ENCODE measurements at places on chromosomes 1 and 21.

- no peak for ATAC-seq
These were observed 159.7 kb downstream of the PCNX2 start for GRCh38 chr1:233135833-233136232.

DNA sequence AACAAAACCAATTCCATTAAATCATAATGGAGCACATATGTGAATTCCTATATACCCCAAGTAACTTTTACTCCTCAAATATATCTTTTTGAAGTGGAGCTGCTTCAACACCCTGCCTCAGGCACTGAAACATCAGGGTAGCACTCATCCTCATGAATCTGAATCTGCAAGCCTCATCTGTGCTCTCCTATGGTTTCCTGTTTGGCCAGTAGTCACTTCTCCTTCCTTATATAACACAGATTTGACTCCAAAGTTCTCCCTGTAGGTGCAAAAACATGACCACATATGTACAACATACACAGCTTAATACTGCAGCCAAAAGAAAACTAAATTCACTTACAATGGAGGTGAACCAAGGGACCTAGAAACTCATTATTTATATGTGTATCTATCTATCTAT lies 7.2 kb downstream of the TRIT1 start:
- no peak for ATAC-seq

DNA sequence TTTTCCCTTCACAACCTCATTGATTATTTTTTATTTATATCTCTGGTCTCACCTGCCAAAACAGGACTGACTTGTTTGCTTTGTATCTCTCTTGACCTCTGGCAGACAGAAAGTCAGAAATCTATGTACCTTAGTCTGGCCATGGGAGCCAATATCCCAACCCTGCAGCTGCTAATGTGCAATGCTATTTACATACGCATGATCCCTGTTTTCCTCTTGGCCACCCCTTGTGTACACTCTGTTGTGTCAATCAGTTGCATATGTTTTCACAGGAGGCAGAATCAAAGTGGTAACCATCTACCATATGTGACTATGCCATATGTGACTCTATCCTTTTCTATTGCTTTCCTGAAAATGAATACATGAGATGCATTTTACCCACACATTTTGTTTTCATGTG lies 688.8 kb downstream of the PLA2G4A start:
- ATAC-seq, result no peak

- no peak for ATAC-seq
These were observed 6.0 kb downstream of the TRABD2B start for GRCh38 chr1:47991187-47991586.

DNA sequence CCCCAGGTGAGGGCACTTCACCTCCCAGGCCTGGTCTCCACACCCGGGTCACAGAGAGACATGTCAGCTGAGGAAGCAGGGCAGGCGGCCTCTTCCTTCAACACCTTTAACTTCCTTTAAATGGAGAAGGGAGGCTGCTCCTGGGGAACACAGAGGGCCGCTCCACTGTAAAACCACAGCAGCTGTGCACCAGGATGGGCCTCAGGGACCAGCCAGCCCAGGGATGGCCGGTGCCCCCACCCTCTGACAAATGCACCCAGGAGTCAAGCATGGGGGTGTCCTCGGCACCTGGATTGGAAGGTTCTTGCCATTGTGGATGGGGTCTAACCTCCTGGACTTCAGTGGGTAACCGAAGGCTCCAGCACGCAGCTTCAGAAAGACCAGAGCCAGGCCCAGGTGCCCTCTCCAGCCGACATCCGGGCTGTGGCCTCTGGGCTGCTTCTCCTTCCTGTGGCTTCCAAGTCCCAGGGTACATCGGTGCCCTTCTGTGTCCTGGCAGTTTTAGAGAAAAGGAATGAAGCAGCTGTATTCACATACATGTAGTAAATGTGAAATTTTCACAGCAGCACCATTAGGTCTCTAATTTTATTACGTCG lies 121.7 kb upstream of the COL6A1 start:
- ATAC-seq, result no peak

DNA sequence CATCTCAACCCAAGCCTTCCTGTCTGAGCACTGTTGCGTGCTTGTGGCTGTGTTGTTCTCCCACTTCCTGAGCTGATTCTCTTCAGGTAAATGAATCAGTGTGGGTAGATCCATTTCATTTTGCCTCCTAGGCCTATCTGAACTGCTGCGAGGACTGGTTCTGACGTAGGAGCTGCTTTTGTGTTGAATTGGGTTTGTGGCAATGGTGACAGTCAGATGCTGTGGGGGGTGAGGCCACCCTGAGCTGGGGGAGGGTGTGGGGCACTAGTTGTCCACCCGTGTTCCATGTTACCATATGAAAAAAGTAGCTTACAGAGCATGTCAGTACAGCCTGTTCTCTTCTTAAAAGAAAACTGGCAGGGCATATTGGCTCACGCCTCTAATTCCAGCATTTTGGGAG lies 81.5 kb downstream of the MRPS6 start:
- peak; percentile 70 for ATAC-seq

DNA sequence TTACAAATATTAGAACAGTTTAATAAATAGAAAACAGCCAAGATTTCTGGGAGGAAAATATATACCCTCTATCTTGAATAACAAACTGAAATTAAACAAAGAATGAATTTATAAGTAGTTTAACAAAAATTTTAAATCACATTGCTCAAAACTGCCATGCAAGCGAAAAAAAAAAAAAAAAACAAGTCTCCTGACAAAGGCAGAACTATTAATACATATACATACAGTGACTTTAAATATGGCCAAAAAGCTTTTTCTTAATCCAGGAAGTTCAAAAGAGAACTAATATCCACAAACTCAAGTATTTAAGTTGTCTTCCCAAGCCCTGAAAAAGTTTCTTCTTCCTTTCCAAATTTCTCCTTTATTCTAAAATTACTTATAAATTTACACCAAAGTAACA lies 63.5 kb upstream of the MUTYH start:
- no peak for ATAC-seq

- ATAC-seq, result no peak
These were observed 11.3 kb upstream of the TACSTD2 start for GRCh38 chr1:58588396-58588795.

GRCh38 chr1:169200319-169200718 lies 93.8 kb downstream of the ATP1B1 start:
- ATAC-seq, result no peak

DNA sequence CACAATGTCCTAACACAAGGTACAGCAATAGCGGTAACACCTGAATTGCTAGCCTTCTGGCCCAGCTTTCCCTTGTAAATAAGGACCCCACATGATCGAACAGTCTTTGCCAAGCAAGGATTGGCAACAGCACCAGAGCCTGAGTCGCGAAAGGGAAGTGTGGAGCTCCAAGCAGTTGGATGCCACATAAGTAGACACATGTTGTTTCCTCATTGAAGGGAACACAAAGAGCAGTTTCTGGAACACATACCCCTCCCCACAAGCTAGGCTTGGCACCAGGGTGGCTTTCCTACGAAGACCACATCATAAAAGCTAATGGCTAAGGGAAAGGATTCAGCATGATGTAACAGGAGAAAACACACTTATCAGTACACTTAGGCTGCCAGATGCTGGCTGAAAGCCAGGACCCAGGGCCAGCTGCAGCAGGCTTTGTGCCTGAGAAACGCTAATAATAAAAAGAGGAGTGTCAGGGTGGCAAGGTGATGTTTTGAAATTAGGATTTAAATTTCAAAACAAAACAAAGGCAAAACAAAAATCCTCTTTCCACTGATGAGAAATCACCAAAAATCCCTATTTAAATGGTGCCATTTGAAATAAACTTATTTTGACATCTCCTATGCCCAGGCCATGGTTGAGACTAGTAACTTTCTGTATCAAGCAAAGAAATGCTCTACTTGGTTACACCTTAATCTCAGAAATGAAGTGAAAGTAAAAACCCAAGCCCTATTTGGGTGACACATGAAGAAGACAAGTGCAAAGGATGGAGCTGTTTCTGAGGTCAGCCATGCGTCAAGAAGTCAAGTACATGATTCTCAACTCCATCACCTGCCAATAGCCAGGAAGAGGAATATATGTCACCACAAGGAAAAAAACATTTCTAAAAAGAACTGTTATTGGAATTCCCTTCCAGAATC lies 11.9 kb upstream of the CPLANE2 start:
- ATAC-seq, result no peak

DNA sequence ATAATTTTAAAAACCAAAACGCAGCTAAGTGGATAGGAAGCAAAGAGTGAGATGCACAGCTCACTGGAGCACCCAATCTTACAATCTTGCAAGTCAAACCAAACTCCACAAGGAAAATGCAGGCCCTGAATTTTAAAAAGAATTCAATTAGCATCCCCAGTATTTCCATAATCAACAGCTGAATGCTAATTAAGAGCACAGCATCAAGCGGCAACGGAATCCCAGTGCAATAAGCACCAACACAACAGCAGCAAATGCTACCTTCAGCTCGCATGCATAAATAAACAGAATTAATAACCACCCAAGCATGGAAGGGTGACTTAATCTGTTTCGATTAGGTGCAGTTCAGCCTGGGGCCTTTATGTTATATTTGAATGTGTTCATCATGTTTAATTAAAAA lies 142.9 kb downstream of the SLC45A1 start:
- ATAC-seq, result no peak

GRCh38 chr1:25790472-25790871 lies 9.5 kb upstream of the SELENON start:
- no peak for ATAC-seq

- no peak for ATAC-seq
These were observed 9.9 kb upstream of the TSNAX start for GRCh38 chr1:231518485-231519034.
